ENCODE measurements at places on chromosomes 2 and 18. TPM values are rescaled to one million over a fixed set of nuclear protein-coding genes. Genes with fewer than 3 reads are reported as not detected.

DNA sequence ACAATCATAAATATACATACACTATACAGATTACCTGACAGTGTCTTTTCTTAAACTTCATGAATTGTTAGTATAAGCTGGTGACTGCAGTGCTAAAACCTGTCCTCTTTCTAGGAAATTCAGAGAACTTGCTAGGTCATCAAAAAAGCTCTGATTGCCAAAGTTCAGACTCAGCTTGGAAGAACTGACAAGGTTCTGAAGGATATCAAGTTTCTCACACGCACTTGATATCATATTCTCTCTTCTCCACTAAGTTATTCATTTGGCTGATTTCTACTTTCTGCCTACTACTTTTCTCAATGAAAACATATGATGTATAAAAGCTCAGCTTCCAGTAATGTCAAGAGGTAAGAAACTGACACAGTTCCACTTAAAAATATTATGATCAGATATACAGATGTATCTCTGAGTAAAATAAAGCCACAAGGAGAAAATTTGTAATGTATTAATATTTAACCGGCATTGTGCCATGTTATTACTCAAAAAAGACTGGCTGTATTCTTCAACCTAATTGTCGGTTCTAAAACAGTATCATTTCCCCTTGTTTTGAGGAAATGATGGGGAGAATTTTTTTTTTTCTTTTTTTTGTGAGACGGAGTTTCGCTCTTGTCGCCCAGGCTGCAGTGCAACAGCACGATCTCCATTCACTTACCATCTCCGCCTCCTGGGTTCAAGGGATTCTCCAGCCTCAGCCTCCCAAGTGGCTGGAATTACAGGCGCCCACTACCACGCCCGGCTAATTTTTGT is 2.4 kb downstream of the OSBPL1A start:
- DNase-seq, result peak; percentile 22

DNA sequence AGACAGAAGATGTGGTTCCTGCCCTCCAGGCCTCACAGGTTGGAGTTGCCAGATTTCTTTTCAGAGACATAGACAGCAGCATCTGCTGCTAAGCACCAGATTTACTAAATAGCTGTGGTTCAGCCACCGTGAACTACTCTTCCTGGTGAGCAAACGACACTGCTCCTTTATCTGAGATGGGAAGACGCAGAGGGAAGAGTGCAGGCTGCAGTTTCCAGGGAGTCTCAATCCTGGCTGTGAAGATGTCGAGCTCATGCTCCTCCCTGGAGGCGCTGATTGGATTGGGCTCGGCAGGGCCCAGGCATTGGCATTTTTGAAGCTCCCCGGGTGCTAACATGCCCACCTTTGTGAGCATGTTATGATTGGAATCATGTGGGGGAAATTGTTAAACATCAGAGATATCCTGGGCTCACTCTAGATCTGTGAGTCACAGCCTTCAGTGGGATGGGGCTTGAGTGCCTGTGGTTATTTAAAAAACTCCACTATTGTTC is 314.8 kb downstream of the TSN start:
- peak; percentile 38 for DNase-seq

DNA sequence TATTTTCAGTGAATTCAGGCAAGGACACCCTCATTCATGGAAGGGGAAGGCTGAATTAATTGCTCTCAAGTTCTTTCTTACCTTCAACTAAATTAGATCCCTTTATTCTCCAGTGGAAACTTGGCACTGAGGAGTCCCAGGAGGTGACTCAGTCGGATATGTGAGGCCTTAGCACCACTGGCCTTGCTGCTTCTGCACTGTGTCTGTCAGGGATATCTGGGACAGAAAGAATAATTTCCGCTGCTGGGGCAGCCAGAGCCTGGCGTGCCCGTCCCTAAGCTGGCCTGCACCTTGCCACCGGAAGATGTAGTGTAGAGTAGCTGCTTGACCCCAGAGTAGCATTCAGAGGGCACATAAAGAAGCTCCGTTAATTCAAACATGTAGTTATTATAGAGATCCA is 53.4 kb downstream of the LIMS1 start:
- peak; percentile 84 for DNase-seq

GRCh38 chr2:231924889-231925275 is 1.3 kb downstream of the NPPC start:
- DNase-seq, result no peak

- no peak for DNase-seq
These were observed 79.7 kb downstream of the NCK2 start for GRCh38 chr2:105824446-105824845.

- DNase-seq, result no peak
These were observed 101.8 kb downstream of the ETAA1 start for GRCh38 chr2:67498931-67499330.

- no peak for DNase-seq
These were observed 219.6 kb downstream of the ETAA1 start for GRCh38 chr2:67616749-67617148.

Gene DSG3
- total RNA-seq, result 0.05 TPM

Gene CCDC141
- 0.05 TPM for total RNA-seq

Gene AMER3
- not detected for total RNA-seq

Gene PCGF1
- 19.1 TPM for total RNA-seq

Gene MOCOS
- total RNA-seq, result 12.0 TPM

Gene EGR4
- total RNA-seq, result not detected

Gene NPPC
- total RNA-seq, result 0.40 TPM
